GM23338 (cell line): ENCODE measurements at places on chromosomes 3 and 15. TPM values are rescaled to one million over a fixed set of nuclear protein-coding genes. Genes with fewer than 3 reads are reported as not detected.

GRCh38 chr15:84737005-84737404 is 11.4 kb upstream of the ZNF592 start:
- no peak for DNase-seq

Gene ISL2
- total RNA-seq = 2.2 and 2.7 TPM in 2 replicates

Gene CLDN16
- not detected in 2 replicates for total RNA-seq

GRCh38 chr3:119628390-119628789 is 30.7 kb downstream of the PLA1A start:
- DNase-seq = no peak

GRCh38 chr3:153192327-153192726 is 30.3 kb downstream of the RAP2B start:
- DNase-seq = no peak

Gene KLHL6
- total RNA-seq = 0.12 TPM in 1 of 2 replicates, not detected in the other

DNA sequence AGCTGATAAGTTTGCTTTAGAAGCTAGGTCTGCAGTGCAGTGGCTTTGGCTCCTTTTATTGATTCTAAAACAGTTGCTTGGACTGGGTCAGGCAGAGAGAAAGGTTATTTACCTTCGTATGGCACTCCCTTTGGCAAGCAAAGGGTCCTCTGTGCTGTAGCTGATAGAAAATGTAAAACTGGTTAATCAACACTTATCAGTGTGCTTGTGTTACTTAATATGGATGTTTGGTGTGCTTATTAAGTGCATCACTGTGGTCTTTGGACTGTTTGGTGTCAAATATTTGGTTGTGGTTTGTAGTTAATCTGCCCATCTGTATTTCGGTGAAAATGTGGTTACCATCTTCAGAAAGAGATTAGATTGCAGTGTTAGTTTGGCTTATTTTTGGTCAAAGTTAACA is 16.0 kb downstream of the UBE2E2 start:
- DNase-seq = no peak

Gene PRR20G
- total RNA-seq = not detected in 2 replicates

- no peak for DNase-seq
These were observed 68.3 kb upstream of the PIK3R4 start for GRCh38 chr3:130814691-130815472.

DNA sequence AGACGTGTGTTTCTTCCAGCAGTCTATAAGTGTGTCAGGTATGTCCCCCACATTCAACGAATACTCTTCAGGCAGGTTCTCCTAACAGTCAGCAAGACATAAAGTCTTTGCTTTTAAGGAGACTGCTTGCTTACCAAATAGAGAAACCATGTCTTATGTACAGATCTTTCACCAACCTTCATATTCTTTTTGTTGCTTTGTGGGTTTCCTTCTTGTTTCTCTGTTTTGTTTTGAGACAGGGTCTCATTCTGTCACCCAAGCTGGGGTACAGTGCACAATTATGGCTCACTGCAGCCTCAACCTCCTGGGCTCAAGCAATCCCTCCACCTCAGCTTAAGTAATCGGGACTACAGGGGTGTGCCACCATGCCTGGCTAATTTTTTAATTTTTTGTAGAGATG is 14.3 kb downstream of the DYNC1LI1 start:
- no peak for DNase-seq

DNA sequence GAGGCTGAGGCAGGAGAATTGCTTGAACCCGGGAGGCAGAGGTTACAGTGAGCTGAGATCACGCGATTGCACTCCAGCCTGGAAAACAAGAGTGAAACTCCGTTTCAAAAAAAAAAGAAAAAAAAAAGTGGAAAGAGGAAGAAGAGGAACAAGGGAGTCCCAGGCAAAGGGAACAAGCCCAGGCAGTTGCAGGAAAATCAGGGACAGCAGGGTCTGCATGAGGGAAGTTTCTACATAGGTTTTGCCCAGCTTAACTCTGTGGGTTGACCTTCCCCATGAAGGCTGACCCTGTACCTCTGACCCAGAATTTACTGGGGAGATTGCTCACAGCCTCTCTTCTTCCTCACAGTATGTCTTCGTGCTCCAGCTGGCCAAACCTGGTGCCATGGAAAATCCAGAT is 12.3 kb downstream of the RBP1 start:
- no peak for DNase-seq

GRCh38 chr15:94417501-94418293 is 186.3 kb downstream of the MCTP2 start:
- DNase-seq = no peak

GRCh38 chr15:69553686-69554085 is 101.1 kb downstream of the RPLP1 start:
- DNase-seq = no peak

Gene CCR8
- not detected in 2 replicates for total RNA-seq

GRCh38 chr3:141429371-141430035 is 57.3 kb upstream of the RASA2 start:
- no peak for DNase-seq

GRCh38 chr15:29233566-29233965 is 36.1 kb downstream of the NSMCE3 start:
- DNase-seq = no peak

Gene ITGA11
- total RNA-seq = 0.03 TPM in 1 of 2 replicates, not detected in the other

GRCh38 chr3:66037986-66038369 is 740 bp downstream of the MAGI1 start:
- no peak for DNase-seq

Gene MESP2
- 0.16 and 1.3 TPM in 2 replicates for total RNA-seq

Gene TLR9
- not detected in 2 replicates for total RNA-seq

DNA sequence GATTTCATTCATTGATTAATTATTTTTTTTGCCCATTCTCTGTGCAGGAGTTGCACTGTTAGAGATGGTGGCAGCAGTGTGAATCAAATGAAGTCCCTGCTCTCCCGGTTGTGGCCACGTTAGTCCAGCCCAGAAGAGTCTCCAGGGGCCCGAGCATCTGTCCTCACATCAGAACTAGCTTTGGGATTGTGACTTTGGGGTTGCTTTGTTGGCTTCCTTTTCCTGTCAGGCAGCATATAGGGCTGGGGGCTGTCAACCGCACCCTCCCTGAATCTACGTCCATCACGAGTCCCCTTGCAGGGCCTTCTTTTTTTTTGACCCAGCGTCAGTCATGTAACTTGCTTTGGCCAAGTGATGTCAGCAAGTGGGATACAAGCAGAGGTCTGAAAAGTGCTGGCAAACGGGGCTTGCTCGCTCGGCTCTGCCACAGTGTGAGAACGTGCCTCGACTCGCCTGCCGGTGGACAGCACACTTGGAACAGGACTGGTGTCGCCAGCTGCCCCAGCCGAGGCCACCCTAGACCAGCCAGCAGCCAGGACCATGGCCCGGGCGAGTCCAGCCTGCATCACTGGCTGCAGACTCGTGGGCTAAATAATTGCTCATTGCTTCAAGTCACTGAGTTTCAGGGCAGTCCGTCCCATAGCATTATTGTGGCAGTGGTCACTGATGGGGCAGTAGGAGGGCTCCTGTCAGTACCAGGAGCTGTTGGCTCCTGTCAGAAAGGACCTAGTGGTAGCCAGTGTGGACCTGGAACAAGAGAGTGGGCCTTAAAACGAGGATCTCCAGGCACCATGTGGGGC is 151.6 kb upstream of the MEF2A start:
- no peak for DNase-seq

DNA sequence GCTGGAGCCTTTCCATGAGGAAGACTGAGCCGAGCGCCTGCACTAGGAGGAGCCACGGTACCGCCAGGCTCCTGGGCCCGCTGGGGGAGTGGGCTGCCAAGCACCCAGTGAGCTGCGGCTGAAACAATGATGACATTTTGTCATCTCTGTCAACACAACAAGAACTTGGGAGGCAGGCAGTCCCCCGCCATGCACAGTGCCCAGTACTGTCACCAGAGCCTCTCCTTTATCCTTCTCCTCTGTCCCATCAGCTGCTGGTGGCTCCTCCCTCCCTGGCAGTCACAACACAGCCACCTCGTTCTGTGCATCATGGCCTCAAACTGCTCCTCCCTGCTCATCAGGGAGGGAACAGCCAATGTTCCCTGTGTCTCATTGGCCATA is 34.0 kb upstream of the PCSK6 start:
- no peak for DNase-seq

Gene CILP
- 0.03 TPM in 1 of 2 replicates, not detected in the other for total RNA-seq

- DNase-seq = peak; percentile 41
These were observed 53.8 kb upstream of the CADM2 start for GRCh38 chr3:84904816-84905555.

- DNase-seq = no peak
These were observed 26.1 kb upstream of the ZNF280D start for GRCh38 chr15:56759450-56759845.
